ENCODE measurements at places on chromosomes 6 and 20. TPM values are rescaled to one million over a fixed set of nuclear protein-coding genes. Genes with fewer than 3 reads are reported as not detected.

GNAS-AS1 gene
- 5.1 TPM for total RNA-seq

IMPG1 gene
- not detected for total RNA-seq

GINS1 gene
- total RNA-seq, result 50.9 TPM

ENPP4 gene
- 2.7 TPM for total RNA-seq

RGS17 gene
- total RNA-seq, result not detected
